Fibroblast of lung (primary cell): ENCODE measurements at places on chromosomes 3 and 15.
A peak's percentile ranks its signal among the peaks of the same experiment; 100 is the strongest.

- DNase-seq: no peak
These were observed 84.2 kb downstream of the SEC22A start for GRCh38 chr3:123285931-123286307.

- DNase-seq: no peak
These were observed 71.0 kb upstream of the PRR23E start for GRCh38 chr3:127121885-127122284.

GRCh38 chr3:108293858-108294257, 2.5 kb upstream of the HHLA2 start:
- no peak for DNase-seq

DNA sequence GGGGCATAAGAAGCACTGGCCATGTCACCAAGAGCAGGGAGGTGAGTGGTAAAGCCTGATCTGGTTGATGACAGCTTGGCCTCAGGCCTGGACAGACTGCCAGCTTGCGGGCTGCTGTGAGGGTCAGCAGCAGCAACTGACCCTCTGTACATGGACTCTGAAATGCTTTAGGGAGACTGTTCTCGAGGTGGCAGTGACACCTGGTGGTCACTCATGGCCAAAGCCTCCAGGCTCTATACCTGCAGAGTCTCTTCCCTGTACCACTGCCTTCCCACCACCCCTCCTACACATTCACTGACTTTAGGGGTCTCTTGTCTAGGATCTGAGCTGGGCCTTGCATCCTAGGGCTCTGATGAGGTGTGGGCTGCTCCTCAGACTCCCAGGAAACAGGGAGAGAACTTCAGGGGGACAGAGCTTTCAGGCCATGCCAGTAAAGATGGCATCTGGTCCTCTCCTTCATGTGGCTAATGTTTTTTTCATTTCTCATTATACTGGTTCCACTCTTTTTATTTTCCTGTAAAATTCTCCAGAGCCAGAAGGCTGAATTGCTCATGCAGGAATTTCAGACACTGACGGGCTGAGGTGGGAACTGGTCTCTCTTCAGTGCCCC, 17.2 kb upstream of the TIMP4 start:
- peak; percentile 71 for DNase-seq

- DNase-seq: no peak
These were observed 4.2 kb upstream of the PLEKHO2 start for GRCh38 chr15:64837502-64837901.

- DNase-seq: no peak
These were observed 21.3 kb downstream of the NPAP1 start for GRCh38 chr15:24696842-24697241.

DNA sequence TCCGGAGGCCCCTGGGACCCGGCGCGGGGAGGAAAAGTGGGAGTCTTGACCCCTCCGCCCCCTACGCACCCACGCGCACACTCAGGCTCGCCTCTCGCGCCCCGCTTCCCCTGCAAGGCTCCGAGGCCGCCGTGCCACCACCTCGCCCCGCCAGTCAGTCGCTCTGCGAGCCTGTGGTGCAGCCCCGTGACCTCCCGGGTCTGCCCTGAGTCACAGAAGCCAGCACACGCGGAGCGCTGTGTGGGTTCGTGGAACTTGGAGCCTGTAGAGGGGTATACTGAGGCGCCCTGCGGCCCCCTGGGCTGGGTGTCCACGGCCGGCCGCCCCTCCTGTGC, 380 bp upstream of the ALS2CL start:
- no peak for DNase-seq
